ENCODE measurements at places on chromosomes 12 and 14.

- DNase-seq: no peak
Measured at GRCh38 chr12:21073129-21073528, 57.9 kb upstream of the SLCO1B1 start.

DNA sequence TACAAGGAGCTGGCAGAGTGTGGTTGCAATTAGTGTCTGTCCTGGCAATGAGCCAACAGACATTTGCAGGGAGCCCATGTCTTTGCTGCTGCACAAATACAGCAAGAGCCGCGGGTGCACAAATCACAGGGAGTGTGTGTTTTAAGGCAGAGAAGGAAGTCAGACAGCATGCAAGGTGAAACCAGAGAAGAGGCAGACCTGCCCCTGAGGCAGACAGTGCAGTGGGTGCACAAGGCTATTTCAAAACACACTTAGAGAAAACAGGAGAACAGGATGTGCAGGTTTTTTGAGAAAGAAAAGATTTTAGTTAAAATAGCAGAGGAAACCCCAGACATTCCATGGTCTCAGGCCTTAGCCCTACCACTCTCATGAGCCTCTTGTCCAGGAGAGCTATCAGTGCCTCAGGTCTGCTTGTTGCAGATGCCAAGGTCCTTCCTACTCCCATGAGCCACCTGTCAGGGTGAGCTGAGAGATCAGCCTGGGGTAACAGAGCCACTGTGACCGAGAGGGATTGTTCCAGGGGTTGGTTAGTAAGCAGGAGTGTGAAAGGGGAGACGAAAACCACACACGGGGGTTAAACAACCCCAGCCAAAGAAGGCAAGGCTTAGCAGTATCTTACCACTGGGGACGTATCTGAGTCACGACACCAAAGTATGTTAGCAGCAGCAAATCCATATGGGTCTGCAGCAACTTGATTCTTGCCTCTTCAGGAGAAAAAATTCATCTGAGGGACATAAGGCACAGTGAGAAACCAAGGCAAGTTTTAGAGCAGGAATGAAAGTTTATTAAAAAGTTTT, 78.1 kb downstream of the C14orf132 start:
- no peak for DNase-seq

- DNase-seq: no peak
Measured at GRCh38 chr12:21429994-21430393, 7.5 kb upstream of the PYROXD1 start.

GRCh38 chr14:69955855-69956845, 76.9 kb downstream of the SMOC1 start:
- no peak for DNase-seq

- no peak for DNase-seq
Measured at GRCh38 chr14:69990323-69990722, 111.1 kb downstream of the SMOC1 start.
